ENCODE measurements at places on chromosomes 5 and 9.

DNA sequence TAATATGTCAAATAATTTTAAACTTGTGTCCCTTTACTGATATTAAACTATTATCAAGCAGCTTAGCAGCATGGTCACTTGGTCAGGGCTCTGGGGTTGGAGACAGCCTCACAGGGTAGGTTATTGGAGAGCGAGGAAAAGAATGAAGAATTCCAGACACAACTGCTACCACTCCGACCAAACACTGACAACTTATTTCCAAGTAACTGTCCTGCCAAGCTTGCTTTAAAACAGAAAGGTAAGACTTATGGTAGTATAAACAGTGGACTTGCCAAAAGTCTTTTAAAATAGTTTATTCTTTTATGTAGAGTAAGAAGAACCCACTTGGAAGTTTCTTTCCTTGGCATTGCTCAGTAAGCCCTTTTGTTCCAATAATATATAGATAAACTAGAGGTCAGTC, 364.1 kb downstream of the DEPDC1B start:
- H3K27me3 ChIP-seq, result no peaks in the 10 kb centered on the region
- H3K36me3 ChIP-seq, result no peaks in the 10 kb centered on the region
- no peak overlapping the region for H3K27ac ChIP-seq
- DNase-seq, result no peak

DNA sequence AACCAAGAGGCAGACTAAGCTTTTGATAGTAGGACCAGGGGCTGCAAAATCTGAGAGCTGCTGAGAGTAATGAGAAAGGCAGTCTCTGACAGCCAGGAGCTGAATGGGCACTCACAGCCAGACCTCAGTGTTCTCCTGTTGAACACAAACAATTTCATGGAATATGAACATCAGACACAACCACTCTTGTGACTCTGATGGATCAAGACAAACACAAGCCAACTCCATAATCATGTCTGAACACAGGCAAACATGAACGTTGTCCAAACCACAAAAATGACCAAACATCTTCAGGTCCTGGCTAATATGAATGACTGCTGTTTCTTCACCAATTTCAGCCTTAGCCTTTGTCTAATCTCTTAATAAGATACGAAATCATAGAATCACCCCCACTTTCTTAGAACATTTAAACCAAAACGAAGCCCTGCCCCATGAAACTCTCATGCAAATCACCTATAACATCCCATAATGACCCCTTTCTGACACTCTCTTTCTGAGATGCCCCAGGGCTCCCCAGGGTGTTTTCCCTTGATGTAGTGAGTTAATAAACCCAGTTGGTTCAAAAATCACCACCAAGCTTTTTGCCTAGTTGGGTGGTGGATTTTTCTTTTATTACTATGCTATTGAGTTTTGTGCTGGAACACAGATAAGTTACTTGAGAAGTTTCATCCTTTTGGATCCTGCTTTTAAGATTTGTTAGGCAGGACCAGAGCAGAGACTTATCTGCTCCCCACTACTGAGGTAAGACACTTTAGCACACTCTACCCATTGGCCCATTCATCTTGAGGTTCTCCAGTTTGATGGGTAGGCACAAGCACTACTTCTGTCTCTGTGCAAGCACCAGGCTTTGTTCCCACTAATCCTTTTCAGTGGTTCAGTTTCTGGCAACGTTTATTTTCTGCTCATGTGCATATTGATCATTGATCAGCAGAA, 5.9 kb upstream of the ERAP2 start:
- H3K27ac ChIP-seq, result no peak overlapping the region
- peaks cover 8% of the 10 kb centered on the region for H3K36me3 ChIP-seq
- H3K4me1 ChIP-seq, result peaks cover 22% of the 10 kb centered on the region
- H3K27me3 ChIP-seq, result no peaks in the 10 kb centered on the region
- no peak for DNase-seq

- no peaks in the 10 kb centered on the region for H3K27me3 ChIP-seq
- H3K27ac ChIP-seq, result no peak overlapping the region
- H3K4me1 ChIP-seq, result no peaks in the 10 kb centered on the region
- DNase-seq, result no peak
- no peaks in the 10 kb centered on the region for H3K36me3 ChIP-seq
Observed at GRCh38 chr9:35771943-35772342, 17.9 kb upstream of the MSMP start.

DNA sequence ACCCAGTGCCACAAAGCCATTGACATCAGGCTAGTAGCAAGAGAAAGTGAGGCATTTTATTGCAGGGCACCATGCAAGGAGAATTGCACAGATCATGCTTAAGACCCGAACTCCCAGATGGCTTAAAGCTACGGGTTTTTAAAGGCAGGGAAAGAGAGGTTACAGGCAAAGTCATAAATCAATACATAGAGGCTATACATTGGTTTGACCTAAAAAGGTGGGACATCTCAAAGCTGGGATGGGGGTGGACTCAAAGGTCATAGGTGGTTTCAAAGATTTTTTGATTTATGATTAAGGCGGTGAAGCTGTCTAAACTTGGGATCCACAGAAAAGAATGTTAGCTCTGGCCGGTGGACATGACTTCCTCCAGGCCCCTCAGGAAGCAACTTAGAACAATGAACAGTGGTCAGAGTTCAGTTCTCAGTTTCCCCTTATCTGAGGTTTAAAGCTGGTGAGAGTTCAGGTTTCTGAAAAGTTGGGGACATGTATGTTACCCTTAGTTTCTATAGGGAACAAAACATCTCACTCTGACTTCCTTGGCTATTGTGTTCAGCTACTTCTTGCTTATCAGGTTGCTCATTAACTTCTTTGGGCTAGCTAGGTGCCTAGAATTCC, 6.0 kb upstream of the RBM22 start:
- H3K27ac ChIP-seq, result no peak overlapping the region
- H3K4me1 ChIP-seq, result no peaks in the 10 kb centered on the region
- no peaks in the 10 kb centered on the region for H3K27me3 ChIP-seq

DNA sequence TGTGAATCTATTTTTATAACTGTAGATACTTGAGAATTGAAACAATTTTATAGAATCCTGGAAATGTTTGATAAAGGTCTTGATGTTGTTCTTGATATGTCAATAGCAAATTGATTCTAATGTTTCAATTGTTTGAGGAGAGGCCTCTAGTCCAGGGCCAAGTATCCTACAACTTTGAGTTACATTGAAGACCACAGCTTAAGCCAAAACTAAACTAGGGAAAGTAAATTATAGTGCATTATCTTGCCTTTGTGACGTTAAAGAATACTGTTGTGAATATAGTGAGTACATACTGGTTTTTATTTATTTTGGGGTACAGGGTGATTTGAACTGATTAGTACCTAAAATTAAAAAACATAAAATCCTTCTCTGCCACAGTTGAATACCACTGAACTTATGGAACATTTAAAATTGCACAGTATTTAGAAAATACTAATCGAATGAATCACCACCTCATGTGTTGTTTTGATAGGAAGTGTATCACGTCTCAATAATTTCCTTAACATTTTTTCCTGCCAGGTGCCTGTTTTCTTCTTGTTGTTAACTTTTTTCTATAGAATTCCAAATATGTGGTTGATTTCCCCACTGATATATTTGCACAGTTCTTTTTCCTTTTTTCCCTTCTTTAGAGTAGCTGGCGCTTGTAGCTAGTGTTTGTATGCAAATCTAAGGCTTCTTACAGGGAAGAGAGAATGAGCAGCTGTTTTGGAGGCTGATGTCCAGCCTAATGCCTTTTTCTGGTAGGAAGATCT, 12.5 kb downstream of the ARHGEF28 start:
- no peak for DNase-seq
- H3K27me3 ChIP-seq, result no peaks in the 10 kb centered on the region
- H3K27ac ChIP-seq, result no peak overlapping the region
- no peaks in the 10 kb centered on the region for H3K4me1 ChIP-seq

DNA sequence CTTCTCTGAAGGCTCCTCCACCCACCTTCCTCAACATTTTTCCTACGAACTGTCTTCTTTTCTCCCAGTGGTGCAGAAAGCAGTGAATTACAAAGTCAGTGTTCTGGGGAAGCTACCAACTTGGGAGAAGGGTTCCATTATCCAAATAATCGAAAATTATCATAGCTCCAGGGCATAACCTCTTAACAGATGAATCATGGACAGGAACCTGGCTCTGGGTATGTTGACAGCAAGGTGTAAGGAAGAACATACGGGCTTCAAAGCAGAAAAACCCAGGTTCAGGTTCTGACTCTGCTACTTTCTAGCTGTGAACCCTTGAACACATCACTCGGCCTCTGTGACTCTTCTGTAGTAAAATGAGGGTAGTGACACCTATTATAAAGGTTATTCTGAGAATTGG, 351.3 kb downstream of the ENC1 start:
- no peaks in the 10 kb centered on the region for H3K4me1 ChIP-seq
- peaks cover 31% of the 10 kb centered on the region for H3K27me3 ChIP-seq
- H3K27ac ChIP-seq, result no peak overlapping the region
- no peak for DNase-seq
- no peaks in the 10 kb centered on the region for H3K36me3 ChIP-seq

- H3K27me3 ChIP-seq, result peaks cover 25% of the 10 kb centered on the region
- DNase-seq, result no peak
- no peak overlapping the region for H3K27ac ChIP-seq
- H3K4me3 ChIP-seq, result no peak overlapping the region
- H3K4me1 ChIP-seq, result peaks cover 3% of the 10 kb centered on the region
Observed at GRCh38 chr5:73137563-73138530, 17.5 kb downstream of the TMEM171 start.

GRCh38 chr9:88746029-88746742, 211.2 kb downstream of the NXNL2 start:
- no peak for DNase-seq
- H3K27me3 ChIP-seq, result peaks cover 53% of the 10 kb centered on the region
- H3K36me3 ChIP-seq, result no peaks in the 10 kb centered on the region
- no peak overlapping the region for H3K4me3 ChIP-seq
- no peak overlapping the region for H3K27ac ChIP-seq
- H3K4me1 ChIP-seq, result no peaks in the 10 kb centered on the region
